ENCODE measurements at places on chromosomes 6 and 20.
A peak's percentile ranks its signal among the peaks of the same experiment; 100 is the strongest.

GRCh38 chr6:93059911-93060310 lies 359.4 kb downstream of the EPHA7 start:
- no peak for DNase-seq

- DNase-seq = no peak
Measured at GRCh38 chr20:24698189-24698588, 228.8 kb downstream of the SYNDIG1 start.

GRCh38 chr6:13629459-13630116 lies 14.5 kb downstream of the NOL7 start:
- DNase-seq = no peak

DNA sequence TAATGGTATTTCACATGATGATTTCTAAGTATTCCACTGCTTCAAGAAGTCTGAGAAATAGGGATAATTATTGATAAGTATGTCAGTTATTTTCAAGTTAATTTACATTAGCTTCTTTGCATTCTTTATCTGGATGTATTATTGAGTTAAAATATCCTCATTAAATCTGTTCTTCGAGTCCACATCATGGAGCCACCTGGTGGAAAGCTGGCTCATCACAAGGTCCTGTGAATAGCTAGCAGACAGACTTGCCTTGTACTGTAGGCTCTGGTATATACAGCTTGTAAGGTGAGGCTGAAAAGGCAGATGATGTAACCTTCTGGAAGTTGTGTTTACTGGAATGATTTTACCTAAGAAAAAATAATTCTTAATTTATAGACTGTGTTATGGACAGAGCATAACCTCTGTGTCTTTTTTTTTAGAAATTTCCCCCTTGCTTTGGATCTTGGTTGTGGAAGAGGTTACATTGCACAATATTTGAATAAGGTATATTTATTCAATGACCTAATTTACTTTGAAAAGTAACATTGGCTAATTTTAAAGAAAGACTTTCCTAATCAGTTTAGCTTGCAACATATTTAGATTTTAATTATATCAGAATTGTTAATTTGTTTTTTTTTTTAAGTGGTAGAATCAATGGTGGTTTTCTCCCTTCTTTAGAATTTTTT lies 3.5 kb downstream of the NDUFAF5 start:
- peak; percentile 72 for DNase-seq

DNA sequence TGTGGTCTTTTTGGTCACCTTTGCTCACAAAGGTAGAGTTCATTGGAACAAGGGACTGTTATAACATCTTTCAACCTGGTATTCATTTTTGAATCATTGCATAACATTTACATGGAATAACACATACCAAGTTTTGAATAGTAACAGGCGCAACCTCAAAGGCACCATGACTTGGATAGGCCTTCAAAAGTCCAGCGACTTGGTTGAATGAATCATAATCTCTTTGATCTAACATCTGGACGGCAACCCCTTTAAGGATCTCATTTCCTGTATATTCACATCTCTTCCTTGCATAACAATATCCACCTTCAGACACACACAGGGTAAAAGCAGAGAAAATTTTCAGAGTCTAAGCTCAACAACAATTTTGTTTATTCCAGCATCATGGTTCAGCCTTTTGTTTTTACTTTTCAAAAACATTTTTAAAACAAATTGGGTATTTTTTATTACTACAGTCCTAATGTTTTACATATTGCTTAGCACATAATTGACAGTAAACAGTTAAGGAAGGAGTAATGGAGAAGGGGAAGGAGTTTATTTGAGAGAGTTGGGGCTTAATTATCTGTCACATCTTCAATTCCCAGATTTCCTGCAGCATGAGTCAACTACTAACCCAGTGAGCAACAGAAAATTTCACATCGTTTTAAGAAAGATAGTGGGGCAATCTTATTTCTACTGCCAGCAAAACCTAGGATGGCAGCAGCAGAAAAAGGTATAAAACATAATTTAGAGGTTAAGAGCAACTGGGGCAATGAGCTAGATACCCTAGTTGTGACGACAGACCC lies 41.8 kb upstream of the F13A1 start:
- DNase-seq = peak; percentile 12

GRCh38 chr6:110179406-110180227 lies at the start of gene WASF1:
WASF1 (minus strand) TSS chr6:110179670; CDS start chr6:110127601, 52,069 bp downstream.
- DNase-seq = peak; percentile 98

- no peak for DNase-seq
Measured at GRCh38 chr20:63122626-63123025, 93.3 kb downstream of the YTHDF1 start.

GRCh38 chr6:151007076-151007475 lies 141.6 kb downstream of the MTHFD1L start:
- DNase-seq = no peak

DNA sequence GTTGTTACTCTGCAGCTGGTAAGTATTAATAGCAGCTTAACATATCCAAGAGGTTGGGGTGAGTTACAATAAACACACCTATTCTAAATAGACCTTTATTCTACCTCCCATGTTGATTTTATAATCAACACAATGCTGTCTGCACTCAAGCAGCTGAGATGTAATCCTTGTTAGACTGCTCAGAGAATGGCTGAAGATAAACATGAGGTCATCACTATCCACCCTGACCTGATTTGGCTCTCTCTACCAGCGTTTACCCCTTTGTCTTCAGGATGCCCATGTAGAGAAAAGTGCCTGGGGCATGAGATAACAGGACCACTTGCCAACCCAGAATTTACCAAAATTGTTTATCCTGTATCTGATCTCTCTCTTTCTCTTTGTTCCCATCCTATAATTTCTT lies 220.7 kb upstream of the DEFB112 start:
- DNase-seq = no peak

- no peak for DNase-seq
Measured at GRCh38 chr6:57174511-57174907, 2.4 kb downstream of the BAG2 start.

- peak; percentile 73 for DNase-seq
Measured at GRCh38 chr6:29516108-29516507, 28.4 kb upstream of the MAS1L start.

- DNase-seq = peak; percentile 15
Measured at GRCh38 chr6:151292974-151293687, 53.4 kb downstream of the AKAP12 start.

DNA sequence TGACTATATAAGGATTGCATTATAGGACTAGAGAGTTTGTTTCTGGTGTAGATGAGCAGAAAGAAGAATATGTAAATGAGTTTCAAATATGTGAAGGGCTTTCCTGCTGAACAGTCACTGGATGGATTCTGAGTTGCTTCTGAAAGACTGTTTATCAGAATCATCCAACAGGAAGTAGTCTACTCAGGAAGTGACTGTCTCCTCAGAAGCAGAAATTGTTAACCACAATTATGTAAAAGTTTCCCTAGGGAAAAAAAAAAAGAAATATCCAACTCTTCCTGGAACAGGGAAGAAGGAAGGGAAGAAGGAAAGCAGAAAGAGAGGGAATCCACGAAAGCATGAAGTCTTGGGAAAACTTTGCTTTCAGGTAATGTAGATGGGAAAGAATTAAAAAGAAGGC lies 138.9 kb downstream of the TENT5A start:
- DNase-seq = peak; percentile 79

GRCh38 chr20:51365670-51366069 lies 176.8 kb downstream of the NFATC2 start:
- DNase-seq = peak; percentile 93

DNA sequence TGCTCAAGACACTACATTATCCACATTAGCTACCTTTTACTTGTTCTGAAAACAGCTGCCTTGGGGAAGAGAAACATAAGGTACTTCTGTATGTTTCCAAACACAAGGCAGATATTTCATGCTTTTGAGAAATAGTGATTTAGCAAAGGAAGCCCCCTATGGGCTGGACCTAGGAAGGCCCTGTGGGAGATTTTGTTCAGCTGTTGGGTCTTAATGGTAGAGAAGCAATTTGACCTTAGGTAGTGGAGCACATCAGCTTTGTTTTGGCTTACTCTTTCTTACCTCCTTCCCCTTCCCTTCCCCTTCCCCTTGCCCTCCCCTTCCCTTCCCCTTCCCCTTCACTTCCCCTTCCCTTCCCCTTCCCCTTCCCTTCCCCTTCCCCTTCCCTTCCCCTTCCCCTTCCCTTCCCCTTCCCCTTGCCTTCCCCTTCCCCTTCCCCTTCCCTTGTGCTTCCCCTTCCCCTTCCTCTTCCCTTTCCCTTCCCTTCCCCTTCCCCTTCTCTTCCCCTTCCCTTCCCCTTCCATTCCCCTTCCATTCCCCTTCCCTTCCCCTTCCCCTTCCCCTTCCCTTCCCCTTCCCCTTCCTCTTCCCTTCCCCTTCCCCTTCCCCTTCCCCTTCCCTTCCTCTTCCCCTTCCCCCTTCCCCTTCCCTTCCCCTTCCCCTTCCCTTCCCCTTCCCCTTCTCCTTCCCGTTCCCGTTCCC lies 84.6 kb downstream of the ANKS1A start:
- DNase-seq = no peak

DNA sequence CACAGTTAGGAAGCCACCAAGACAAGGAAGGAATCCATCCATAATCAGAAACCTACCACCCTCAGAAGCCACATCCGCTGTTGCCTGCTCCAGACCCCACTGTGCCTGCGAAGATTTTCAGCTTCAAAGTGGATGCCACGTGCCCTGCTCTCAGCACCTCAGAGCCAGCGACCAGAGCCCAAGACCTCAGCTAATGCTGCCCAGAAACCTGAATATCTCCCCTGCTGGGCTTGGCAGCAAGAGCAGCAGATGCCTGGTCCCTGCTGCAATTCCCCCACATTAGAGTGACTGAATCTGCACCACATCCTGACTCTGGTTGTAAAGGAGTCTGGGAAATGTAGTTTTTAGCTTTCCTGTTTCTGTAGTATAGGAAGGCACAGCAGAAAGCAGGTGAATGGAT lies 10.7 kb upstream of the ULBP3 start:
- no peak for DNase-seq

- peak; percentile 78 for DNase-seq
Measured at GRCh38 chr6:107319906-107320530, 139.3 kb downstream of the PDSS2 start.

DNA sequence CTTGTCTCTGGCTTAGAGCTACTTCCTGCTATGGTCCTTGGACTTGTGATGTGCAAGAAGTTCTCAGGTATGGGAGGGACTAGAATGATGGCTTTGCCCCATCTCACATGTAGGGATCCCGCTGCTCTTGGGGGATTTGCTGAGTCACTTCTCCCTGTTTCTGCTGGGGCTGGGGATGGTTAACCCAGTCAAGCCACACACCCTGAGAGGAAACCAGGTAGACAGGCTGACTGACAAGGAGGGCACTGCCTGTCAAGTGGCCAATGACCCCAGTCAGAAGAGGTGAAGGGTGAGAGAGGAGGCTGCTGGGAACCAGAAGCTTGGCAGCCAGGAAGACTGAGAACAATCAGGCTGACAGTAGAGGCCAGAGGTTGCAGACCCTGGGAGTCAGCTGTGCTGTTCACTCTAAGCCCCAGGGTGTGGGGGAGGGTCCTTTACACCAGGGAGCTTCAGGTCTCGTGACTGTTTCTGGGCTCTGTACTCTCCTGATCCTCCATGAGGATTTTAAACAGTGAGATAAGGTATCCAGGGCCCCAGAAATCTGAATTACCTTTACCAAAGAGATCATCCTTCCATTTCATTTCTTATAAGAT lies 34.6 kb downstream of the HLA-F start:
- DNase-seq = no peak

- peak; percentile 63 for DNase-seq
Measured at GRCh38 chr6:16183187-16183664, 54.3 kb downstream of the MYLIP start.

DNA sequence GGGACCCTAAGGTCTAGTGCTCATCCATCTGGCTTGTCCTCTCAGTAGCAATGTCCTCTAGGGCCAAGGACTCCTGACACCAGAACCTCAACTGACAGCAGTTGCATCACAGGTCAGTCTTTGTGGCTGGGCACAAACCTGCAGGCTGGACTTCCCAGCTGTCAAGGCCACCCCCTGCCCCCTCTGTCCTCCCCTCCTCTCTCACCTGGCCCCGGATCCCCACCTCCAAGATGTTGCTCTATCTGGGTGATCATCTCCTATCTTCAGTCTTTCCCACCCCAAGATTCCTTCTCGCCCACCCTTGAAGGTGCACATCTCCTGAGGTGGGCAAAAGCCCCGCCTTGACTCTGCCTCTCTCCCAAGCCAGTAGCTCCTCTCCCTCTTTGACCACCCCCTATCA lies 131.8 kb upstream of the SRSF6 start:
- no peak for DNase-seq

DNA sequence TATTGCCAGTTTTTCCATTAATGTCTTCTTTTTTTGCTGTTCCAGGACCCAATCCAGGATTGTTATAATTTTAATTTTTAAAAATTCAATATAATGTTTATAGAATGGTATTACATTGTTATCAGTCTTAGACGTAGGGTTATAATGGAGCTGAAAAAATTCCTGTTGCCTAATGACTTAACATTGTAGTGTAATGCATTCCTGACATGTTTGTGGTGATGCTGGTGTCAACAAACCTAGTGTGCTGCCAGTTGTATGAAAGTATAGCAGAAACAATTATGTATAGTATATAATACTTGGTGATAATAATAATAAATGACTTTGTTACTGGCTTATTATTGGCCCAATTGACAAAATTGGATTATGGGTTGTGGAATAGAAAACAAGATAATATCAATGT lies 30.4 kb downstream of the KIZ start:
- DNase-seq = peak; percentile 25

- DNase-seq = no peak
Measured at GRCh38 chr6:24849713-24850112, 51.0 kb upstream of the ARMH2 start.

DNA sequence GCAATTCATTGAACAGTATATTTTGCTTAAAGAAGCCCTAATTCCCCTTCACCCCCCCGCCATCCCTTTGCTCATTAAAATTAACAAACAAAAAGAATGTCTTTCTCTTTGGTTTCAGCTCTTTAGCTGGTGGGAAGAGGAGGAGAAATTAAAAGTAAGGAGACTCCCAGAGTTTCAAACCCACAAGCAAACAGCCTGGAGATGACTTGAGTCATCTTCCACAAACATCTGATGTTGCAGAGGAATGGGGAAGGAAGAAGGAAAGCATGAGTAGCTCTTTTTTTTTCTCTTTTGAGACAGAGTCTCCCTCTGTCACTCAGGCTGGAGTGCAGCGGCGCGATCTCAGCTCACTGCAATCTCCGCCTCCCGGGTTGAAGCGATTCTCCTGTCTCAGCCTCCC lies 189.6 kb downstream of the ADAT2 start:
- DNase-seq = peak; percentile 47

- DNase-seq = no peak
Measured at GRCh38 chr6:137808836-137809315, 58.2 kb upstream of the TNFAIP3 start.

DNA sequence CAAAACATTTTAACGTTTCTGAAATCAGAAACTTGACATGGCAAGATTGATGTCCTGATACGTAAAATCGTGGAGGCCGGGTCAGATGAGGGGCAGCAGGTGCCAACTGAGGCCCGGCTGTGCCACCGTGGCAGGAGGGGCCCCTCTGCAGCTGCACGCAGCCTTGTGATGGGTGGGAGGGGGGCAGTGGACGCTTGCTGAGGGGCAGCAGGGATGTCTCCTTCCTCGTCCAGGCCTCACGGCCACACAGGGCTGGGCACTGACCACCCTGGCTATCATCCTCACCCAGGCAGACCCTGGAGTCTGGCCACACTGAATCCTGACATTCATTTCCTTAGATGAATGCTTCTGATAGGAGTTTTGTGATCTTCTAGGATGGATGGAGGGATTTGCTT lies 114.7 kb downstream of the ERMARD start:
- no peak for DNase-seq

GRCh38 chr20:31473331-31474096 lies 1.4 kb downstream of the DEFB124 start:
- DNase-seq = peak; percentile 54
